ENCODE measurements at places on chromosomes 6 and 20.

- DNase-seq, result no peak
- H3K27ac ChIP-seq, result no peak overlapping the region
- H3K36me3 ChIP-seq, result no peaks in the 10 kb centered on the region
- H3K4me1 ChIP-seq, result no peaks in the 10 kb centered on the region
- no peak overlapping the region for H3K4me3 ChIP-seq
These were observed 12.8 kb downstream of the KCNK15 start for GRCh38 chr20:44758247-44759101.

GRCh38 chr20:33681728-33682353, 4.3 kb downstream of the E2F1 start:
- H3K36me3 ChIP-seq, result no peaks in the 10 kb centered on the region
- H3K4me1 ChIP-seq, result no peaks in the 10 kb centered on the region
- H3K27me3 ChIP-seq, result no peaks in the 10 kb centered on the region
- no peak overlapping the region for H3K4me3 ChIP-seq
- no peak overlapping the region for H3K27ac ChIP-seq

GRCh38 chr20:58237318-58238132, 9.1 kb upstream of the ANKRD60 start:
- no peaks in the 10 kb centered on the region for H3K4me1 ChIP-seq
- no peak overlapping the region for H3K27ac ChIP-seq
- DNase-seq, result no peak
- H3K36me3 ChIP-seq, result no peaks in the 10 kb centered on the region

GRCh38 chr20:49559411-49560081, 8.4 kb downstream of the PTGIS start:
- H3K4me3 ChIP-seq, result no peak overlapping the region
- H3K27me3 ChIP-seq, result no peaks in the 10 kb centered on the region
- H3K27ac ChIP-seq, result no peak overlapping the region
- no peaks in the 10 kb centered on the region for H3K36me3 ChIP-seq
- no peaks in the 10 kb centered on the region for H3K4me1 ChIP-seq

DNA sequence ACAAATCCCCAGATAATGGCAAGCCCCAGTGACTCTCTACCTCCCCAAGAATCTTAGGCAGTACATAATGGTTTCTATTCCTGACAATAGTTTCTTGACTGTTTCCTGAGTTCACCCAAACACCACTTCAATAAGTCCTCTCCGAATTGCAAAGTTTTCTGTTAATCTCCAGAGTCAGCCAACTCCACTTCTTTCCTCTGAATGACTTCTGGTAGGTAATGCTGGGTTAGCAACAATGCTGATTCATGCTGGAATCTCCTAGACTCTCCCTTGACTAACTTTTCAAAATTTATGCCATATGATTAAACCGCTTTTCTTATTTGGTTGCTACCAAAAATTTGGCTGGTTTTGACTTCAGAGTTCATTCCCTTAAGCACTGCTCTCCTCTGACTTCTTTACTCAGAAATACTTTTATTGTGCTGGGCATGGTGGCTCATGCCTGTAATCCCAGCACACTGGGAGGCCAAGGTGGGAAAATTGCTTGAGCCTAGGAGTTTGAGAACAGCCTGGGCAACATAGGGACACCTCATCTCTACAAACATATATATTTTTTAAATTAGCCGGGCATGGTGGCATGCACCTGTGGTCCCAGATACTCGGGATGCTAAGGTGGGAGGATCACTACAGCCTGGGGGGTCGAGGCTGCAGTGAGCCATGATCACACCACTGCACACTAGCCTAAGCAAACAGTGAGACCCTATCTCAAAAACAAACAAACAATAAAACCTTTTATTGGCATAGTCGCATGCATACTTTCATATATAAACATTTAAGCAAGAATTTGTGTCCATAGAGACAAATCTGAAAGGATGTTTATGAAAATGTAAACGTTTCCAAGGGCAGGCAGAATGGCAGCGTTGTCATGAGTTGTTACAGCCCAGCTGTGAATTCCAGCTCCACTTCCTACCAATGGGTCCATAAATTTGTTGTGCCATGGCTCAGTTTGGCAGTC, 249.3 kb upstream of the PLN start:
- no peak overlapping the region for H3K4me3 ChIP-seq
- DNase-seq, result no peak
- H3K4me1 ChIP-seq, result no peaks in the 10 kb centered on the region
- no peaks in the 10 kb centered on the region for H3K36me3 ChIP-seq

DNA sequence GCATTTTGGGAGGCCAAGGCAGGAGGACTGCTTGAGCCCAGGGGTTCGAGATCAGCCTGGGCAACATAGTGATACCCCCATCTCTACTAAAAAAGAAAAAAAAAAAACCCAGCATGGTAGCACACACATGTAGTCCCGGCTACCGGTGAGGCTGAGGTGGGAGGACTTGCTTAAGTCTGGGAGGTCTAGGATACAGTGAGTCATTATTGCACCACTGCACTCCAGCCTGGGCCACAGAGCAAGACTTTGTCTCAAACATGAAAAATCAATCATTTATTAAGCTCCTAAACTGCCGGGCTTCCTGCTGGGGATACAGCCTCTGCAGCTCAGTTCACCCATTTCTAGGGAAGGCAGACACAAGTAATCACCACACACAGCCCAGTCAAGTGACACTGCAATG, 7.3 kb upstream of the USP45 start:
- H3K4me3 ChIP-seq, result no peak overlapping the region
- DNase-seq, result no peak
- H3K4me1 ChIP-seq, result no peaks in the 10 kb centered on the region

DNA sequence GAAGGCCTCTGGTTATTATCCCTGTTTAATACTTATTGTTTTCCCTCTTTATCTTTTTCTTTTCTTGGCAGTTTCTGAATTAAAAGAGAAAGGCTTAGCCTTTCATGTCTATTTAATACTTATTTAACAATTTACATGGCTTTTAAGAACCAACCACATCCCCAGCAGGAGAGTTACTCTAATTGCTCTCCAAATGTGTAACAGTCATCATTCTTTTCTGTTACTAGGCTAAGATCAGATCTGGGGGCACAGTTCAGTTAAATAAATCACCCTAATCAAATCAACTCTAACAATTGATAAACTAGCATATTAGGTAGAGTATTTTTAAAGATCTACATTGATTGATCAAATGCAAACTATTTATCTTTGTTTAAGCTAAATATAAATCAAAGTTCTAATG, 54.1 kb upstream of the NT5E start:
- H3K4me1 ChIP-seq, result no peaks in the 10 kb centered on the region
- no peak for DNase-seq
- no peak overlapping the region for H3K27ac ChIP-seq
- H3K36me3 ChIP-seq, result no peaks in the 10 kb centered on the region

GRCh38 chr6:137133122-137133521, 40.3 kb downstream of the IL22RA2 start:
- no peaks in the 10 kb centered on the region for H3K4me1 ChIP-seq
- H3K27me3 ChIP-seq, result no peaks in the 10 kb centered on the region
- H3K4me3 ChIP-seq, result no peak overlapping the region
- H3K36me3 ChIP-seq, result no peaks in the 10 kb centered on the region
- no peak overlapping the region for H3K27ac ChIP-seq

GRCh38 chr20:1499528-1500420, 8.6 kb upstream of the SIRPB2 start:
- H3K36me3 ChIP-seq, result no peaks in the 10 kb centered on the region
- DNase-seq, result peak; percentile 8
- no peaks in the 10 kb centered on the region for H3K27me3 ChIP-seq

DNA sequence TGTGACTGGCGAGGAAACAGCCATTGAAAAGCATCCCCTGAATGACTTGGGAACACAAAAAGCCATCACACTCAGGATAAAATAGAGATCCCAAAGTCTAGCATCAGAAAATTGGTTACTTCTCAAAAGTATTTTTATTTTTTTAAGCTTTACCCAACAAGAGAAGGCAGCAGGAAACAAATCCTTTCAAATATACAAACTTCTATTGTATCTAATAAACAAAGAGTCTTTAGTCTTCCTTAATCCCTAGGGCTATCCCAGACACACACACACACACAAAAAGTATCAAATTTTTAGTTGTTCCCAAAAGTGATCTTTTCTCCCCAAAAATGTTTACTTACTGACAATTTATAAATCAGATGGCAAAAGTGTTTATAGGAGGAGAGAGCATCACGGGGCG, 33.2 kb upstream of the MARCKS start:
- no peaks in the 10 kb centered on the region for H3K36me3 ChIP-seq
- H3K27ac ChIP-seq, result no peak overlapping the region
- no peak for DNase-seq
- H3K4me3 ChIP-seq, result no peak overlapping the region
- H3K4me1 ChIP-seq, result no peaks in the 10 kb centered on the region

GRCh38 chr20:51610761-51611624, 68.5 kb upstream of the NFATC2 start:
- H3K27me3 ChIP-seq, result no peaks in the 10 kb centered on the region
- no peak overlapping the region for H3K27ac ChIP-seq

Measured in prostate gland (tissue), 2 donors.